ENCODE measurements at places on chromosomes 6 and 20. TPM values are rescaled to one million over a fixed set of nuclear protein-coding genes. Genes with fewer than 3 reads are reported as not detected.

Gene RHAG
- 0.53 TPM for polyA plus RNA-seq

Gene CPXM1
- polyA plus RNA-seq = 0.27 TPM

Gene LY86
- polyA plus RNA-seq = 0.23 TPM

Gene HAO1
- not detected for polyA plus RNA-seq

Gene PGM3
- polyA plus RNA-seq = 18.7 TPM

Gene DDO
- 10.9 TPM for polyA plus RNA-seq

DNA sequence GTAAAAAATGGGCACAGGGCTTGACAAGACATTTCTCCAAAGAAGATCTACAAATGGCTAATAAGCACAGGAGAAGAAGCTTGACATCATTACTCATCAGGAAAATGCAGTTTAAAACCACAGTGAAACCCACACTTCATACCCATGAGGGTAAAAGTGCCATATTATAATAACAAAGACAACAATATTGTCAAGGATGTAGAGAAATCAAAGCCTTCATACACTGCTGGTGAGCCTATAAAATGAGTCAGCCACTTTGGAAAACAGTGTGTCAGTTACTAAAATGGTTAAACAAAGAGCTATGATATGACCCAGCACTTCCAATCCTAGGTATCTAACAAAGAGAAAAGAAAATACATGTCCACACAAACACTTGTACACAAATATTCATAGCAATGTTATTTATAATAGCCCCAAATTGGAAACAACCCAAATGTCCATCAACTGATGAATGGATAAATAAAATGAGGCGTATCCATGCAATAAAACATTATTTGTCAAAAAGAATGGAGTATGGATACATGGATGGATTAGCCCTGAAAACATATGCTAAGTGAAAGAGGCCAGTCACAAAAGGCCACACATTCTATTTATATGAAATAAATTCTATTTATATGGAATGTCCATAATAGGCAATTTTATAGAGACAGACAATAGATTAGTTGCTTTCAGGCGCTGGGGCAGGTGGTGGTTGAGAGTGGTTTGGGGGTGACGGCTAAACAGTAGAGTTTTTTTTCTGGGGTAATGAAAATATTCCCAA is 11.5 kb upstream of the IL20RA start:
- no peak for DNase-seq

- no peak for DNase-seq
These were observed 623.9 kb downstream of the DOK5 start for GRCh38 chr20:55099251-55099650.

DNA sequence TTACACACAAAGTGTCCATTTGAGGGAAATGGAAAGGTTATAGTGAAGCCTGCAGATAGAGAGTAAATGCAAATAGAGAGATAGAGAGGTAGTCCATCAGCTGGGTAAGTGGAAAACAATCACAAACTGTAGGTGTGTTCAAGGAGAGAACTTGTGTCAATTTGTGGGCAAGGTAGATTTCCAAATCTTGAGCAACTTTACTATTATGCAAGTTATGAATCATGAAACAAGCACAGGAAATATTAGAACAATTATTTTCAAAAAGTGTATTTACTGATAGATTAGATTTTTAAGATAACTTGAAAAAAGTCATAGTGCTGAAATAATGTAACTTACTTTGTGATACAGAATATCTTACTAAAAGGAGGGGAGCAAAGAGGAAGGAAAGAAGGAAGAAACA is 792.9 kb downstream of the EYS start:
- no peak for DNase-seq

DNA sequence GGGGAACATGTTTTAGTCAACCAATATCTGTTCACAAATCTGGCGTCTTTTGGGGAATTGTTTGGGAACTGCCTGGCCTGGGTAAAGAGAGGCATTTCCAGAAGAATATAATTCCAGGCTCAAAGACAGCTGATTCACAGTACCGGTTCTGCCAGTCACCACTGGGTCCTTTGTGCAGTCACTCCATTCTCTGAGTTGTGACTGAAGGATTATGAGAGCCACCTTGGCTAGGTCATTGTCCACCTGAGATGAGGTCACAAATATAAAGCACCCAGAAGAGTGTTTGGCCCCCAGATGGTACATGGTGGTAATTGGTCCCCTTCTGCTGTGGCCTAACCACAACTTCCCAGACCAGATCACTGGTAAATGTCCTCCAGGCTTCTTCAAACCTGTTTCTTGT is 121.0 kb upstream of the SPACA1 start:
- DNase-seq = no peak

DNA sequence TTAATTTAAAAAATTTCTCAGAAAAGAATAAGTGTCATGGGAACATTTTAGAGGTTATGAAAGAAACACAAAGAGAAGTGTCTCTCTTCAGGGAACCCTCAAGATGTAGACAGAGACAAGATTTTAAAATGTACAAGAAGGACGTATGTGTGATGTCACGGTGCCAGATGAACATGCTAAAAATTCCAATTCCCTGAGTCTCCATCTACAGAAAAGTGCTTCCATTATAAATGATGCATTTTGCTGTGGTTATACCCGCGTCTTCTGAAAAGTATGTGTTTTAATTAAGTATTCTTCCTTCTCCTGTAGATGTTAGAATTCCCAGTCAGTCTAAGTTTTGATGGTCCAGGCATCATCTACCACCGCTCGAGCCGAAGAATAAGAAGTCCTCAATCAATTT is 489.1 kb downstream of the PREX1 start:
- no peak for DNase-seq

GRCh38 chr6:13304101-13304500 is 24.2 kb downstream of the TBC1D7 start:
- no peak for DNase-seq

DNA sequence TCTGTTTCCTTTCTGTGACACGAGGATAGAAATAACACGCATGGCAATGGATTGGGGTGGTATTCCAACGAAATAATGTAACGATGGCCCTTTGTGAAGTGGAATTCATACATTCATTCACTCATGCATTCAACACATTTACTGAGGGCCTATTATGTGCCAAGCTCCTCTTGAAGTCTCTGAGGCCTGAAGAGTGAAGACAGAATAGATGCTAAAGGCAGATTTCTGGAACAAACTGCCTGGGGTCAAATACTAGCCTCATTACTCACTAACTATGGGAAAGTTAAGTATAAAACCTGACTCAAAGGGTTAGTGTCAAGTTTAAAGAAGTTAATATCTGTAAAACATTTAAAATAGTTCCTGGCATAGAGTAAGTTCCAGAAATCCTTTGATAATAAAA is 279.6 kb upstream of the SULF2 start:
- no peak for DNase-seq

DNA sequence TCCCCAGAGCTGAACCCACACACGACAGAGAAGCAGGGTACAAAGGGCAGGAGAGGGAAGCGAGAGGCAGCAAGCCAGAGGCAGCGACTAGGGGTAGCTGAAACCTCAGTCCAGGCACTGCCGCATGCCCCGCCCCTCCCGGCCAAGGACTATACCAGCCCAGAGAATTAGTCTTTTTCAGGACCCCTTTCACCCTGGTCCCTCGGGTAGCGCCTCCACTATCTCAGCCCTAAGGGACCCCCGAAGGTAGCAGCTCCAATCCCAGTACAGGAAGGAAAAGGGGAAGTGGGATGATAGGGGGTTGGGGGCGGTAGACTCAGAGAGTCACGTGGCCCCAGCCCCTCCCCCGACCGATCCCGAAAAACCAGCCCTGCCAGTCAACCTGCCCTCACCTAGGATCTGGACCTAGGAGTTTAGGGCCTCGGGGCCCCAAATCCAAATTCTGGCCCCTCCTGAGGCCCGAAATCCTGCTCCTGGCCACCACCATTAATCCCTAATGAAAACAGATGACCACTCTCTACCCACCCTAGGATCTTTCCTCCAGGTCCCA is 1.3 kb downstream of the RGL2 start:
- DNase-seq = no peak

DNA sequence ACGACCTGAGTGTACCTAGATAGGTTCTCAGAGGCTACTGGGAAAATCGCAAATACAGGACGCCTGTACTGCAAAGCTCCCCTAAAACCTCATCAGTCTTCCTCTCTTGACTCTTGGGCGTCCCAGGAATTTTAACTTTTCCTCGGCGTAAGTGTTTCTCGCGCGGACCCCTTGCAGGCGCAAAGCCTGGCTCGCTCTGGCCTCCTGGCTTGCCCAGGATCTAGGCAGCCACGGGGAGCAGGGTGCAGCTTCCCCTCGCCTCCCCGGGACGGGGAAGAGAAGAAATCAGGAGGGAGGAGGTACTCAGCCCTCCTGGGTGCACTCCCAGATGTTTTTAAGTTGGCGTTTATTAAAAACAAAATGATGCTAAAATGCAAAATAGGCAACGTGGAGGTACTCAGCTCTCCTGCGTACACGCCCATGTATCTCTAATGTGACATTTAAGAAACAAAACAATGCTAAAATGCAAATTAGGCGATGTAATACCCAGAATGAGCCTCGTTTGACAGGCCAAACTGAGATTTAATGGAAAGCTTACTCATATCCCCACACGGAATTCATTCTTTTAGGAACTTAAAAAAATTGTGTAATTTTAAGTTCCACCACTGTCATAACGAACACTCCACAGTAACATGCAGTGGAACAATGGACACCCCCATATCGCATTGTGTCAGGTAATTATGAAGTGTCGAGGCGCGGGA is 1.6 kb upstream of the SOBP start:
- no peak for DNase-seq

DNA sequence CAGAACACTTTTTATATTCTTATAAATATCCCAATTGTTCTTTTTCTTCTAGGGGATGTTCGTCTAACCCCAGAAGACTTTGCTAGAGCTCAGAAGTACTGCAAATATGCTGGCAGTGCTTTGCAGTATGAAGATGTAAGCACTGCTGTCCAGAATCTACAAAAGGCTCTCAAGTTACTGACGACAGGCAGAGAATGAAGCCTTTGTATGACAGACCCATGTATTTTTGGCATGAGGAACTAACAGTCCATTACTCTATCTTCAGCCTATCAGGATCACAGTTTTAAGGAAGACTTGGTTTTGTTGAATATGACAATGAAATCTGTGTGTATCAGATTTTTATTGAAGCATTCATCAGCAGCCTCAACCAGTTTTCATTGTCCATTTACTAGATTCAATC is 71.4 kb downstream of the VTA1 start:
- no peak for DNase-seq

GRCh38 chr20:20367575-20368417 is at the start of gene INSM1:
TSS of gene INSM1 (plus strand) at chr20:20368104. CDS start at chr20:20368268, 164 bp downstream.
- no peak for DNase-seq

- no peak for DNase-seq
These were observed 100.6 kb downstream of the MAP3K4 start for GRCh38 chr6:161091972-161092701.

- DNase-seq = no peak
These were observed at the start of gene ZNF831 for GRCh38 chr20:59163631-59164530. TSS of gene ZNF831 (plus strand) at chr20:59163821. CDS start at chr20:59191020, 27,199 bp downstream.

GRCh38 chr6:3579652-3580175 is 122.9 kb upstream of the SLC22A23 start:
- DNase-seq = no peak

DNA sequence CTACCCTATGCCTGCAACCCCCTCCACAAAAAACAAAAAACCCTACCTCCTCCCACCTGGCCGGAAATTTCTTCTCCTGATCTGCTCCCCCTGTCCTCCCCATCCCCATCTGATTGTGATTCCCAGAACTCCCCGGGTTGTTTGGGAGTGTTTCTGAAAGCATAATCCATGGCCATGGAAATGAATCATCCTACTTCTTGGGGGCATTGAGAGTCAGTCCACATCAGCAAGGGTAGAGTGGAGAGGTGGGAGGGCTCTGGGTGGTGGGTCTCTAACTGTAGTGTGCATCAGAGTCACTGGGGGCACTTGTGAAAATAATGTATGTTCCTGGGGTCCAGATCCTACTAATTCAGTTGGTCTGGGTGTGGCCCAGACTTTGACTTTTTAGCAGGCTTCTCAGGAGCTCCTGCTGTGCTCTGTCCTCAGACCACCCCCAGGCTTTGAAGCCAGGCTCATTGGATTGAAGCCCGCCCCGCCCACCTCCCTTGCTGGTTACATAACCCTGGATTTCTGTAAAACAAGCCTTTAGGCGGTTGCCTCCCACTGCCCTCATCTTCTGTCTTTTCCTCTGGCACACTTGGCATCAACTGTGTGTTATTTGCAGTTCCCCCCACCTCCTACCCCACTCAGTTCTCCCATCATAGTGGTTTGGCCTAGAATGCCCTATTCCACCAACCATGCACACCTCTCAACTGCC is 10.5 kb downstream of the PIGT start:
- no peak for DNase-seq

DNA sequence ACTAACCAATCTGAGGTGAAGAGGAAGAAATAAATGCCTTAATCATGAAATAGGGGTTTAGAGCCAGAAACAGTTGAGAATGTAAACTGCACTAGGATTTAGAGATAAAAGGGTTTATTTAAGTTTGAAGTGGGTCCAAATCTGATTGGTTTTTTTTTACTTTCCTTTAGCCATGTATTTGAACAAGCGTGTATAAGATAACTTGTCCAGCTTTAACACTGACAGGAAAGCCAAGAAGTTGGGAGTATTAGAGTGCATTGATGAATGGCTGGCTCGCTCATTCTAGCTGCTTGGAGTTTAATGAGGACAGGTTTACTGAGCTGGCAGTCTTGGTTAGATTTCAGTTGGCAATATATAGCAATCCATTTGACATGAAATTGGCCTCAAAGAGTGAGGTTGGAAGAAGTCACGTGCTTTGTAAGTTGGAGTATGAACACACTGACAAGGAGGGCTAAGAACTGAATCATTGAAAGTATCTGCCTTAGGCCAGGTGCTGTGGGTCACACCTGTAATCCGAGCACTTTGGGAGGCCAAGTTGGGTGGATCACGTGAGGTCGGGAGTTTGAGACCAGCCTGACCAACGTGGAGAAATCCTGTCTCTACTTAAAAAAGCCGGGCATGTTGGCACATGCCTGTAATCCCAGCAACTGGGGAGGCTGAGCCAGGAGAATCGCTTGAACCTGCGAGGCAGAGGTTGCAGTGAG is 13.7 kb downstream of the SRSF3 start:
- DNase-seq = no peak

DNA sequence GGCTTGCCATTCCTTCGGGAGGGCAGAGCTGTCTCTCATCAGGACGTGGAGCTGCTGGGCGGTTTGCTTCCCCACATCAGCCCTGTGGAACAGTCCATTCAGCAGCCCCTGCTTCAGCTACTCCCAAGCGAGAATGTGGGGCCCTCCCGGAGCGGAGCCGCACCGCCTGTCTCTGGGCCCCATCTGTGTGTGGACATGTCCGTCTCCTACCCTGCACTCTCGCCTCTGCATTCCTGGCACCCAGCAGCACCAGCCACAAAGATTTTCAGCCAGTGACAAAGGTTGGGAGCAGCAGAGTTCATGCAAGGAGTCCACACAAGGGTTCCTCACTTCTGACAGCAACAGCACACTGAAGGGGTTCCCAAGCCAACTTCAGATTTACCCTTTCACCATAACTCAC is 29.0 kb upstream of the SLC22A1 start:
- no peak for DNase-seq

GRCh38 chr6:2426561-2427340 is 181.3 kb upstream of the GMDS start:
- no peak for DNase-seq

DNA sequence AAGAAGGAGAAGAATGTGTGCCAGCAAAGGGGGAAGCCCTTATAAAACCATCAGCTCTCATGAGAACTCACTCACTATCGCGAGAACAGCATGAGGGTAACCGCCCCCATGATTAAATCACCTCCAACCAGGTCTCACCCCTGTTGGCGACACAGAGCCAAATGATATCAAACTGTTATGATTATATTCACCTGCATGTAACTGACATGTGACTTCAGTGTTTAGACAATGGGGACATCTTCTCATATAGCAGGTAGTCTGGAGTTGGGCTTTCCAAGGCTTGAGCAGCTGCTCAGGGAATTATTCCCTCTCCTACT is 115.2 kb downstream of the SASH1 start:
- no peak for DNase-seq

GRCh38 chr6:148200293-148200692 is 142.3 kb upstream of the SASH1 start:
- DNase-seq = no peak
